ENCODE measurements at places on chromosomes 11 and 22. TPM values are rescaled to one million over a fixed set of nuclear protein-coding genes. Genes with fewer than 3 reads are reported as not detected.
A peak's percentile ranks its signal among the peaks of the same experiment; 100 is the strongest.

The TYR gene
- total RNA-seq = not detected

The LPXN gene
- 7.7 TPM for total RNA-seq

- H3K27ac ChIP-seq = no peak overlapping the region
- no peaks in the 10 kb centered on the region for H3K4me1 ChIP-seq
- H3K36me3 ChIP-seq = no peaks in the 10 kb centered on the region
- no peaks in the 10 kb centered on the region for H3K27me3 ChIP-seq
- no peak overlapping the region for H3K4me3 ChIP-seq
These were observed 7.0 kb downstream of the CSRP3 start for GRCh38 chr11:19194620-19195308.

The UPK3A gene
- total RNA-seq = 2.1 TPM

- no peak overlapping the region for H3K4me3 ChIP-seq
- no peaks in the 10 kb centered on the region for H3K27me3 ChIP-seq
- H3K4me1 ChIP-seq = no peaks in the 10 kb centered on the region
- no peak overlapping the region for H3K27ac ChIP-seq
- H3K36me3 ChIP-seq = no peaks in the 10 kb centered on the region
These were observed 24.8 kb downstream of the DCUN1D5 start for GRCh38 chr11:103067118-103067517.

DNA sequence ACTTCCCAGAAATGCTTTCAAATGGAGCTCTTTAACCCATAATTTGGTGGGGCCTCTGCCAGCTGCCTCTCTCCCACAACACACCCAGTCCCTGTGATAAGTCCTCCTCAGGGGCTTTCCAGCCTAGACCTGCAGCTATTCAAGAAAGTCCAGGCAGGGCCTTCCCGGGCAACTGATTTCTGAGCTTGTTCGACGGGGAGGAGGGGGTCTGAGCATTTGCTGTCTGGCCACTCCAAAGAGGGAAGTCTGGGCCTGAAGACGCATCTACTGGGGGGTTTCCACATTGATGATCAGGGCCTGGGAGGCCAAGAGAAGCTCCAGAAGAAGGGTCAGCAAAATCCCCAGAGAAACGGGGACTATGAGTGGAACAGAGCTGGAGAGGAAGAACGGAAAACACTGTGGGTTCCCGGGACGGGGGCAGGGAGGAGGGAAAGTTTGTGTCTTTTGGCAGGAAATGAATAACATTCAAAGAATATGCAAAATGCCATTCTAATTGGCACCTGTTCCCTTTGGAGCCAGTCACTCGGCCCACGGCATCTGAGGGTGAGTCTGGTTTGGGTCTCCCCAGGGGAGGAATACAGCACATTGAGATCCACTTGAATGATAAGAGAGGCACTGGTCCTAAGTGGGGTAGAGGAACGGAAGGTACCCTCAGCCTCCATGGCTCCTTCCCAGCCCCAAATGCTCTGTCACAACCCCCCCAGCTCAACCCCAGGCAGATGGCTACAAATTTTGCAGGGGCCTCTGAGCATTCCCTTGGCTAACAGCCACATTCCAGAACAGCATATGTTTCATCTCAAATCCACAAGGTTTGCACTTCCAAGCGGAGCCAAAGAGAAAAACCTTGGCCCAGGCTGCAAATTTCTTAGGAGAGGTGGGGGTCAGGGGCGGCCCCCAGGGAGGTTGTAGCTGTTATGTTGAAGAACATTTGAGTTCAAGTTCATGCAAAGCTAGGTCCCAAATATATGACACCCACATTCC, 72.0 kb downstream of the RPUSD4 start:
- no peaks in the 10 kb centered on the region for H3K36me3 ChIP-seq
- H3K27me3 ChIP-seq = no peaks in the 10 kb centered on the region
- peaks cover 81% of the 10 kb centered on the region for H3K4me1 ChIP-seq
- no peak overlapping the region for H3K4me3 ChIP-seq
- DNase-seq = peak; percentile 77

The PAX6 gene
- not detected for total RNA-seq

GRCh38 chr22:46815896-46816731, 53.7 kb downstream of the TBC1D22A start:
- DNase-seq = peak; percentile 24
- H3K27ac ChIP-seq = peak overlapping the region; percentile 18
- H3K4me1 ChIP-seq = peaks cover 17% of the 10 kb centered on the region
- H3K27me3 ChIP-seq = no peaks in the 10 kb centered on the region
- no peaks in the 10 kb centered on the region for H3K36me3 ChIP-seq

DNA sequence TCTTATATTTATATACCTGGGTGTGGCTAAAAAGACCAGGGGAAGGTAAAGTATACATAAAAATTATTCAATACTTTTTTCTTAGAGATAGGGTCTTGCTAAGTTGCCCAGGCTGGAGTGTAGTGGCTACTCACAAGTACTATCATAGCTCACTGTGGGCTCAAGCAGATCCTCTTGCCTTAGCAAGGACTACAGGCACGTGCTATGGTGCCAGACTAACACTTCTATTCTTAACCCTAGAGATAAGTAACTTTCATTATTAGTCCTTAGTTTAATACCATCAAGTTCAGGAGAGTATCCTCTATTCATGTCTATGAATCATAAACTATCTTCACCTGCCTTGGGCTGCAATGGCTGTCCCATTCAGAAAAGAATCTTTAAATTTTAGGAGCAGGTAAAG, 11.9 kb downstream of the FCHSD2 start:
- no peak for DNase-seq
- no peak overlapping the region for H3K4me3 ChIP-seq
- no peak overlapping the region for H3K27ac ChIP-seq
- no peaks in the 10 kb centered on the region for H3K4me1 ChIP-seq
- no peaks in the 10 kb centered on the region for H3K27me3 ChIP-seq

DNA sequence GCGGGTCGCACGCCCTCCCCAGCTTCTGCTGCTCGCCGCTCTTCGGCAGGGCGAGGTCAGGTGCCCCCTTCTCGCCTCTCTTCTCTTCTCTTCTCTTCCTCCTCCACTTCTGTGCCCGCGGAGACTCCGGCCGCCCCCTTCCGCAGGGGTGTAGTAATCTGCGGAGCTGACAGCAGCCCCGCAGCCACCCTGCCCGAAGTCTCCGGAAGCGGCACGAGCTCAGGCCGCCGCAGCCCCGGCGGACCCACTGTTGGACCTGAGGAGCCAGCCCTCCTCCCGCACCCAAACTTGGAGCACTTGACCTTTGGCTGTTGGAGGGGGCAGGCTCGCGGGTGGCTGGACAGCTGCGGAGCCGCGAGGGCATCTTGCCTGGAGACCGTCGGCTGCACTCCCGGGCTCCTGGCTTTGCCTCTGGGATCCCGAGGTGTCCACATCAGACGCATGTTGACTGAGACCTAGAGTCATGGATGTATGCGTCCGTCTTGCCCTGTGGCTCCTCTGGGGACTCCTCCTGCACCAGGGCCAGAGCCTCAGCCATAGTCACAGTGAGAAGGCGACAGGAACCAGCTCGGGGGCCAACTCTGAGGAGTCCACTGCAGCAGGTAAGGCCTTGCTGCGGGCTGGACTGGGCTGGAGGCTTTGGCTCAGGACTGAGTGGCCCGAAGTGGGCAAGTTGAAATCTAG, 486 bp downstream of the STIM1 start:
- peak overlapping the region; percentile 96 for H3K4me3 ChIP-seq
- H3K36me3 ChIP-seq = no peaks in the 10 kb centered on the region
- H3K27ac ChIP-seq = peak overlapping the region; percentile 95
- peaks cover 48% of the 10 kb centered on the region for H3K4me1 ChIP-seq

The CD44 gene
- total RNA-seq = 190 TPM

- no peak overlapping the region for H3K27ac ChIP-seq
- no peaks in the 10 kb centered on the region for H3K36me3 ChIP-seq
- no peak for DNase-seq
- no peak overlapping the region for H3K4me3 ChIP-seq
- H3K4me1 ChIP-seq = no peaks in the 10 kb centered on the region
These were observed 100.0 kb downstream of the TMEM135 start for GRCh38 chr11:87137711-87138110.

DNA sequence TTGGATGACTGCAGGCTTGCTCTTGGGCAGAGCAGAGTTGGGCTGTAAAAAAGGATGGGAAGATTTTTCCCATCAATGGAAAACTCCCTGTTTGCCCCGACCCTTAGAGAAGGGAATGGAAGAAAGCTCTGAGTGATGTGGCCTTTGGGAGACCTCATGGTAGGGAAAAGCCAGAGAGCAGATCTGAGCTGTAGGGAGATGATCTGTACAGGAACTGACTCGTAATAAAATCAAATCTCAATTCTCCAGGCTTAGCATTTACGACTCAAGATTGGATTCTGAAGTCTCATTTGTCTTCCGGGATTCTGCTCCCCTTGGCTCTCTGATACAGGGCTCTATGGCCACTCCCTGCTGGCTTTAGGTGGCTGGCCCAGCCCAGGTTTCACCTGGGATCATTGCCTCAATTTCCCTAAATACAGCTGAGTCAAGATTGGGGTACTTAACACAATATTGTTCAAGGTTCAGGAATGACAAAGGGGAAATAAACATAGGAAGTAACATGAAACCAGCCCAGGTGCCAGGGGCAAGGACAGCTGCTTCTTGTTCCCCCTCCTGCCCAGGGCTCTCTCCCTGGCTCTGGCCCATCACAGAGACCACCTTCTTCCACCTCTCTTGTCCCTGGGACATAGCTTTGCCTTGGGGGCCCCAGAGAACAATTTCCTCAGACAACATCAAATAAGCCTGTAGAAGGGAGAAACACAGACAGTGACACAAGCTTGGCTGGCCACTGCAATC, 38.4 kb upstream of the THY1 start:
- no peak overlapping the region for H3K27ac ChIP-seq
- no peaks in the 10 kb centered on the region for H3K4me1 ChIP-seq
- DNase-seq = no peak
- H3K4me3 ChIP-seq = no peak overlapping the region
- H3K36me3 ChIP-seq = no peaks in the 10 kb centered on the region

- H3K36me3 ChIP-seq = no peaks in the 10 kb centered on the region
- H3K27ac ChIP-seq = no peak overlapping the region
- no peaks in the 10 kb centered on the region for H3K4me1 ChIP-seq
- no peak overlapping the region for H3K4me3 ChIP-seq
These were observed 12.0 kb downstream of the BRSK2 start for GRCh38 chr11:1401656-1402221.

DNA sequence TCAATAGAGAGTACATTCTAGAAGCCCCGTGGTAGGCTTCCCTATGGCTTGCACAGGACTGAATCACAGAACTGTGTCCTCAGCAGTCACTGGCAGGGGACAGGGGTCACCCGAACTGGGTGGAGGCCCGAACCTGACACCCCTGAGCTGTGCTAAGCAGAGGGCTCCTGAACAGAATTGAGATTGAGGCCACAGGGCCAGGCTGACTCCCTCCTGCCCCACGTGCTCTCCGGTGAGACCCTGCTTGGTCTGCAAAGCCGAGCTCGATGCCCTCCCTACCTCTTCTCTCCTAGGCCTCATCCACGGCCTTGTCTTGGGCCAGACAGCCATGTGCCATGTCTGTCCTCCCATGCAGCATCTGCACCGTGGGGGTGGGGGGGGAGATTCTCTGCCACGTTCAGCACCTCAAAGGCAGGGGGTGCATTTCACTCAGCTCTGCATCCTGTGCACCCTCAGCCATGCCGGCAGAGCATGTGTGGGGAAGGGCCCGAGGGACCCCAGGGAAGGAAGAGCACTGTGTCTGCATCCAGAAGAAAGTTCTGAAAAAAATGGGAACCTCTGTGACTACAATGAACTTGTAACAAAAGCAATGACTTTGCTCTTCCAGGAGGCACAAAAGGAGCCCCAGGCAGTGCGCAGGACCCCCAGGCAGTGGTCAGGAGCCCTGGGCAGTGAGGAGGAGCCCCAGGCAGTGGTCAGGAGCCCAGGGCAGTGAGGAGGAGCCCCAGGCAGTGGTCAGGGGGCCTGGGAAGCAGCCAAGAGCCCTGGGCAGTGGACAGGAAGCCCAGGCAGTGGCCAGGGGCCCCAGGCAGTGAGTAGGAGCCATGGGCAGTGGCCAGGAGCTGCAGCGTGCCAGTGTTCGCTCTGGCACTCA, 76.7 kb upstream of the SEPTIN5 start:
- no peak overlapping the region for H3K4me3 ChIP-seq
- no peaks in the 10 kb centered on the region for H3K36me3 ChIP-seq
- no peak for DNase-seq
- no peaks in the 10 kb centered on the region for H3K4me1 ChIP-seq
- no peak overlapping the region for H3K27ac ChIP-seq
- H3K27me3 ChIP-seq = no peaks in the 10 kb centered on the region

The TESMIN gene
- total RNA-seq = 2.1 TPM

GRCh38 chr11:126914941-126915340, 85.6 kb downstream of the KIRREL3 start:
- H3K36me3 ChIP-seq = no peaks in the 10 kb centered on the region
- no peaks in the 10 kb centered on the region for H3K27me3 ChIP-seq
- no peak overlapping the region for H3K27ac ChIP-seq
- no peak overlapping the region for H3K4me3 ChIP-seq
- H3K4me1 ChIP-seq = no peaks in the 10 kb centered on the region

The TENM4 gene
- total RNA-seq = 156 TPM

The TXN2 gene
- 56.7 TPM for total RNA-seq

The PACSIN3 gene
- 43.6 TPM for total RNA-seq

The PATE2 gene
- total RNA-seq = not detected

GRCh38 chr11:30165652-30166051, 65.2 kb upstream of the FSHB start:
- no peaks in the 10 kb centered on the region for H3K36me3 ChIP-seq
- DNase-seq = no peak
- no peak overlapping the region for H3K4me3 ChIP-seq
- H3K4me1 ChIP-seq = no peaks in the 10 kb centered on the region
- no peak overlapping the region for H3K27ac ChIP-seq
- H3K27me3 ChIP-seq = no peaks in the 10 kb centered on the region

DNA sequence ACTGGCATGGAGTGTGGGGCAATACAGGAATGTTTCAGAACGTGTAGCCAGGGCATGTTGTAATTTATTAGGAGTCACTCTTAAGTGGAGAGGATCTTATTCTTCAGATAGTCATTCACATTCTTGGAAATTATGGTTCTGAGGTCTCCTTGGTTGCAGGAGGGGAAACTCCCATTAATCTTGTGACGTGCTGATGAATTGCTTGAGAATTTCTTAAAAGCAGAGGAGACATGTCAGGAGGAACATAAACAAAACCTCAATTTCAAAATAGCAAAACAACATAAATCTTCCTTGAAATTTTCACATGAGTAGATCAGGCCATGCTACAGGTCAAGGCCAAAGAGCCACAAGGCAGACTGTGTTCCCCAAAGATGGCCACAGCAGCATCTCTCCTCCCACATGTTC, 50.4 kb downstream of the ADM start:
- H3K4me3 ChIP-seq = no peak overlapping the region
- no peaks in the 10 kb centered on the region for H3K4me1 ChIP-seq
- H3K36me3 ChIP-seq = no peaks in the 10 kb centered on the region
- no peak overlapping the region for H3K27ac ChIP-seq

DNA sequence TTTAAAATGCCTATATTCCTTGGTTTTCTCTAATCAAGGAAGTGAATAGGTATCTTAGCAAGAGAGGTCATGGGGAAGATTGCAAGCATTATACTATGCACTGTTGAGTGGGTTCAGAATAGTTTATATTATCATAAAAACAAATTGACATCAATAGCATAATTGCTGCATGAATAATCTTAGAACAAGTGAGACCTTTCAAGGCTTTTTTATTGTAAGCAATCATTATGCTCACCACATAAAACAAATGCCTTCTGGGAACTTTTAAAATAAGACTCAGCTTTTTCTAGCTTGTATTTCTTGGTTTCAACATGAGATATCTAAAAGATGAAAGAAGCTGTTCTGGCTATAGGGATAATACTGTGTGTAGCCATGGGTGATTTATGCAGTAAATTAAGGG, 135.6 kb upstream of the ZC3H12C start:
- no peaks in the 10 kb centered on the region for H3K36me3 ChIP-seq
- DNase-seq = no peak
- no peaks in the 10 kb centered on the region for H3K27me3 ChIP-seq
- no peak overlapping the region for H3K4me3 ChIP-seq

All from thyroid gland (tissue), 4 donors.